Transverse colon (tissue), 4 donors: ENCODE measurements at places on chromosomes 3 and 15. TPM values are rescaled to one million over a fixed set of nuclear protein-coding genes. Genes with fewer than 3 reads are reported as not detected.

- no peaks in the 10 kb centered on the region for H3K36me3 ChIP-seq
- no peak overlapping the region for H3K27ac ChIP-seq
- no peak for DNase-seq
- no peaks in the 10 kb centered on the region for H3K27me3 ChIP-seq
- peaks cover 38% of the 10 kb centered on the region for H3K4me1 ChIP-seq
- H3K4me3 ChIP-seq = no peak overlapping the region
Observed at GRCh38 chr3:71513081-71513480, 70.4 kb downstream of the FOXP1 start.

DNA sequence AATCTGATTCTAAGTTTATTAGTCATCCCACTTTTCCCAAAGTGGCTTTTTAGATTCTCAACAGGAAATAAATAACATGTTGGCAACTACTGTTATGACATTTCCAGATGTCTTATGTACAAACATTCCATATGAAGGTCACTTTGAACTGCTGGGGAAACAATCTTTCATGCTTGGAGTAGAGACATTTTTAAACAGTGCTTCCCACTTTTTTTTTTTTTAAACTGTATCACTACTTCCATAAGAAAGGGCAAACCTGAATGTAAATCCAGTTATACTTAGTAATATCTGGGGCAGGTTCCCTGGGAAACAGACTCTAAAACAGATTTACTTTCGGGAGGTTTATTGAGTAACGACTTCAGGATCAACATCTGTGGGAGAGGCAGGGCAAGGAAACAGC is 473.8 kb downstream of the TAFA4 start:
- no peak overlapping the region for H3K4me3 ChIP-seq
- no peaks in the 10 kb centered on the region for H3K36me3 ChIP-seq
- no peaks in the 10 kb centered on the region for H3K27me3 ChIP-seq
- H3K27ac ChIP-seq = no peak overlapping the region
- no peak for DNase-seq

DNA sequence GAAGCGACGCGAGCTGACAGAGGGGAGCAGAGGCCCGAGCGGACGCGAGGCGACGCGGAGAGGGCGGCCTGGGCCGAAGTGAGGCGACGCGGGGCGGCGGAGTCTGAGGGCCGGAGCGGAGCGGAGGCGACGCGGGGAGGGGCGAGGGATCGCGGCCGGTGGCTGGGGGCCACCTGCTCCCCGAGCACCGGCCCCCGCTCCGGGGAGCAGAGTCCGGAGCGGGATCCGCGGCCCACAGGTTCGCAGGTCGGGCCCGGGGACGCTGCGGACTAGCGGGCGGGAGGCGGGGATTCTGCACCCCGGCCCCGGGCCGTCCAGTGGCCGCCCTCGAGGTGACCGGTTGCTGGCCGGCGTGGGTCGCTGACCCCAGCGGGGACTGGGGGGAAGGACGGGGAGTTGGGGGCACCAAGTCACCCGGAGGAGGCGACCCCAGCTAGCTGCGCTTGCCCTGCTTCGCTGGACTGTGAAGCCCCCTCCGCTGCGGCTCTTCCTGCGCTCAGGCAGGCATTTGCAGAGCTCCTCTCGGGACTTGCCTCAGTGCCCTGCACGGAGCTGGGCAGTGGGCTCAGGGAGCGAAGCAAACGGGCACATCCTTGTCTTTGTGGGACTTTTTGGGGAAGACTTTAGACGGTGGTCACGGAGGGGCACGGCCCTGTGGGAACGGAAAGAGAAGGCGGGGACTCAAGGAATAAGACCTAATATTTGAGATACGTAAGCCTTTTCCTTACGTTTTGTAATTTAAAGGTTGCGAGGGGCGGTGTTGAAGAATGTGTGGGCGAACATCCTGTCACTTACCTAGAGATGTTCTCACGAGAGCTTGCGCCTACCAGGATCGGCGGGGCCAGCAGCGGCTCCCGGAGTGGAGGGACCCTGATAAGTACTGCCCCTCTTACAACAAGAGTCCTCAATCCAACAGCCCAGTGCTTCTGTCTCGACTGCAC is 566 bp downstream of the HMCES start:
- H3K36me3 ChIP-seq = no peaks in the 10 kb centered on the region
- no peaks in the 10 kb centered on the region for H3K27me3 ChIP-seq
- peak overlapping the region; percentile 98 for H3K27ac ChIP-seq

DNA sequence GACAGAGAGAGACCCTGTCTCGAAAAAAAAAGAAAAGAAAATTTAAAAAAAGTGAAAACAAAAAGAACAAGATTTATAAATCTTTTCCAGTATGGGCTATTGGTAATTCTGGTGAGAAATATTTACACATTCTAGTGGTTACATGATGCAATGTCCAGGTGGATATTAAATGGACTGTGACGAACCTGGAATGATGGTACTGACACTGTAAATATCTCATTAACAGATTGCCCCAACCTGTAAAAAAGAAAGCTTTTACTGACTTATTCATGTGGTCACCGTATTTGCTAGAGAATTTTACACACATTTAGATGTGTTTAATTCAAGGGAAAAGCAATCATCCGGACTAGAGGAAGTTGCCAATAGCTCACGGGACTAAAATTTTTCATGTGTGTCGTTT is 162.1 kb upstream of the LRIG1 start:
- H3K27ac ChIP-seq = no peak overlapping the region
- H3K4me1 ChIP-seq = no peaks in the 10 kb centered on the region
- H3K4me3 ChIP-seq = no peak overlapping the region
- H3K36me3 ChIP-seq = no peaks in the 10 kb centered on the region
- DNase-seq = no peak

Gene IGSF10
- 2.4 TPM for total RNA-seq

- H3K4me3 ChIP-seq = no peak overlapping the region
- H3K27ac ChIP-seq = no peak overlapping the region
- no peaks in the 10 kb centered on the region for H3K27me3 ChIP-seq
- H3K4me1 ChIP-seq = no peaks in the 10 kb centered on the region
Observed at GRCh38 chr3:65824166-65824565, 214.6 kb downstream of the MAGI1 start.

- no peak for DNase-seq
- H3K36me3 ChIP-seq = no peaks in the 10 kb centered on the region
- H3K4me1 ChIP-seq = no peaks in the 10 kb centered on the region
- H3K27ac ChIP-seq = no peak overlapping the region
- H3K4me3 ChIP-seq = no peak overlapping the region
Observed at GRCh38 chr15:92316586-92317295, 76.9 kb upstream of the ST8SIA2 start.

DNA sequence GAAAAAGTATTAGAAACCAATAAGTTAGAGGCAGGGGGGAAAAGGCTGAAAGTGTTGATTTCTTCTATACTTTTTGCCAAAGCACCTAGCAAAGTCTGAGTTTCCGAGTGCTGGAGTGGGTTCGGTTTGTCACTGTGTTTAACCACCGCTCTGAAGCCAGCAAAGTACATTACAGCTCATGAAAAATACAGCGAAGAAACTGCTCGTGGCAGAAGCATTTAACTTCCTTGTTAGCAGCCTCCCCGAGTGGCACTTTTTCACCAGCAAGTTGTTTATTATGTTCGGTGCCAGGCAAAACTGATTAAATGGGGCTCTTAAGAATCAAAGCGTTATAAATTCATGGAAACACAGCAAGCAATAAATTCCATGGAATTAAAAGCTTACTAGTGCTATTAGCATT is 313.6 kb downstream of the FOXP1 start:
- H3K4me3 ChIP-seq = no peak overlapping the region
- no peaks in the 10 kb centered on the region for H3K27me3 ChIP-seq
- no peak for DNase-seq
- H3K4me1 ChIP-seq = no peaks in the 10 kb centered on the region
- H3K36me3 ChIP-seq = no peaks in the 10 kb centered on the region
- H3K27ac ChIP-seq = no peak overlapping the region

- no peaks in the 10 kb centered on the region for H3K27me3 ChIP-seq
- H3K36me3 ChIP-seq = no peaks in the 10 kb centered on the region
- no peak for DNase-seq
Observed at GRCh38 chr3:52433996-52434479, 10.9 kb downstream of the SEMA3G start.

Gene PLSCR2
- total RNA-seq = not detected

GRCh38 chr3:17911986-17912760 is 169.7 kb upstream of the TBC1D5 start:
- H3K27ac ChIP-seq = no peak overlapping the region
- DNase-seq = no peak
- H3K4me1 ChIP-seq = peaks cover 6% of the 10 kb centered on the region

- H3K27me3 ChIP-seq = no peaks in the 10 kb centered on the region
- no peak for DNase-seq
- no peaks in the 10 kb centered on the region for H3K36me3 ChIP-seq
- H3K27ac ChIP-seq = no peak overlapping the region
Observed at GRCh38 chr3:111333642-111334041, 208.4 kb upstream of the CD96 start.

DNA sequence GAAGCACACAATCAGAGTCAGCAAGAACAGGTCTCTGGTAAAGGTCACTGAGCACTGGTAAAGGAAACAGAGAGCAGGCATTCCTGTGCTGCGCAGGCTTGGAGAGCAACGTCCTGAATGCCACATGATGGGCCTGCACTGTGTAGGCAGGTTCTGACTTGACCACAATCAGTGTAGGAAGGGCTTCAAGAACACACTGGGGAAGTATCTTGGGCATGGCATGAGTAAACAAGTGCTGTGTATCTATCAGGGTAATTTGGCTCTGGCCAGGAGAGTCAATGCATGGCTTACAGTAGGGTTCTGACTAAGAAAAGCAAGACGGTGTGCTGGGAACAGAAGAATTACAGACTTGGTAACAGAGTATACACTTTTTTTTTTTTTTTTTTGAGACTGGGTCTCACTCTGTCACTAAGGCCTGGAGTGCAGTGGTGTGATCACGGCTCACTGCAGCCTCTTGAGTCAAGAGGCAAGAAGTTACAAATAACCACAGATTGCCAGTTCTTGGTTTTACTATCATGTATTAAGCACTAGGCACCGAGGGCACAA is 30.6 kb downstream of the TBC1D2B start:
- peak overlapping the region; percentile 80 for H3K27ac ChIP-seq
- no peaks in the 10 kb centered on the region for H3K27me3 ChIP-seq
- peak; percentile 42 for DNase-seq

DNA sequence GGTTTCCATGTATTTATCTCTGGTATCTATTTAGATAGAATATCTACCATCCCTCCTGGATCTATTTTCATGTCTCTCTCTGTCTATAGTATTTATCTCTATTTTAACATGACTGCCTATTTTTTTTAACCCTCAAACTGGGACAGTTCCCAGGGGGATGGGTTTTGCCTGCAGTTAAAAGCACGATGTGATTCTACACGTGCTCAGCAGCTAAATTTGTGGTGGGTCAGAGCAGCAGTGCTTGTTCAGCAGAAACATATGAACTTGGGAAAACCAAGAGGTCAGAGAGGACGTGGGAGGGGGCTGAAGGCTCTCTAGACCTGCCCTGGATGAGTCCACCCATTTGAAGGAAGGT is 189.2 kb downstream of the NTRK3 start:
- DNase-seq = no peak
- H3K27ac ChIP-seq = no peak overlapping the region
- H3K4me1 ChIP-seq = no peaks in the 10 kb centered on the region
- H3K27me3 ChIP-seq = no peaks in the 10 kb centered on the region

GRCh38 chr3:109982201-109982600 is 644.9 kb upstream of the DPPA4 start:
- no peaks in the 10 kb centered on the region for H3K4me1 ChIP-seq
- no peak overlapping the region for H3K27ac ChIP-seq

GRCh38 chr15:68733666-68734065 is 87.0 kb downstream of the ANP32A start:
- DNase-seq = no peak
- H3K36me3 ChIP-seq = no peaks in the 10 kb centered on the region
- no peaks in the 10 kb centered on the region for H3K27me3 ChIP-seq
- no peak overlapping the region for H3K4me3 ChIP-seq
- H3K4me1 ChIP-seq = no peaks in the 10 kb centered on the region
- H3K27ac ChIP-seq = no peak overlapping the region

Gene RPL29
- 1,281 TPM for total RNA-seq

DNA sequence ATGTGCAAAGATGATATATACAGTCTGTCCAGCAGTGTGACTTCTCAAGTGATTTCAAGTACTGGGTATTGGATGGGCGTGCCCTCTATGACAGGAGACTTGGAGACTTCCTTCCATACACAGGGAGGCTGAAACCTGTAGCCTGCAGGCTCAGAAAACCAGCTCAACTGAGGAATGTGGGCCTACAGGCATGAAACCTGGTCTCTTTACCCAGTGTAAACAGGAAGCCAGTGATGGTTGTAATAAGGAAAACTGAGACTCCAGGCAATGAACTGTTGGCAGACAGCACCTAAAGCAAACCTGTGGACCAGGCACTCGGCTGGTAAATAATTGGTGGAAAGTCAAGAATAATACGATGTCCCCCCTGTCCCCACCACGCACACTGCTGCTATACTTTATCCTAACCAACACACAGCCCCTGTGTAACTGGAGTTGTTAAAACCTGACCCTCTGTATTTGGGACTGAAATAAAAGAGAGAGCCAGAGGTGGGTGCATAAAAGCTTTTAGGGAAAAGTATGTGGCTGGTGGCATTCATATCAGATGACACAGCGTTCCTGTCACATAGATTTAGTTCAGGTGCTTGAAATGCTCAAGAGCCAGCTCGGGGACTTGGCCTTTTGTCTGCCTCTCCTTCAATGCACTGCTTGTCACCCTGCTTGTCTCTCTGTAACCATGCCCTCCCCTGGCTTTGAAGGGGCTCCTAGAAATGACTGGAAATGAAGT is 144.7 kb downstream of the TPRG1 start:
- peak overlapping the region; percentile 72 for H3K27ac ChIP-seq
- no peaks in the 10 kb centered on the region for H3K27me3 ChIP-seq
- DNase-seq = peak; percentile 65
- H3K4me3 ChIP-seq = no peak overlapping the region

GRCh38 chr3:40768046-40768445 is 243.3 kb downstream of the ZNF621 start:
- no peak overlapping the region for H3K27ac ChIP-seq
- H3K36me3 ChIP-seq = no peaks in the 10 kb centered on the region
- H3K4me3 ChIP-seq = no peak overlapping the region
- no peaks in the 10 kb centered on the region for H3K27me3 ChIP-seq
- no peak for DNase-seq
- H3K4me1 ChIP-seq = peaks cover 17% of the 10 kb centered on the region

GRCh38 chr3:147688868-147689267 is 279.7 kb downstream of the ZIC1 start:
- no peaks in the 10 kb centered on the region for H3K4me1 ChIP-seq
- no peaks in the 10 kb centered on the region for H3K27me3 ChIP-seq
- no peak overlapping the region for H3K4me3 ChIP-seq
- H3K36me3 ChIP-seq = no peaks in the 10 kb centered on the region
- no peak for DNase-seq

- H3K4me1 ChIP-seq = no peaks in the 10 kb centered on the region
- H3K27ac ChIP-seq = no peak overlapping the region
- no peaks in the 10 kb centered on the region for H3K36me3 ChIP-seq
- H3K27me3 ChIP-seq = no peaks in the 10 kb centered on the region
- no peak overlapping the region for H3K4me3 ChIP-seq
Observed at GRCh38 chr15:67017311-67017710, 48.1 kb upstream of the SMAD3 start.

DNA sequence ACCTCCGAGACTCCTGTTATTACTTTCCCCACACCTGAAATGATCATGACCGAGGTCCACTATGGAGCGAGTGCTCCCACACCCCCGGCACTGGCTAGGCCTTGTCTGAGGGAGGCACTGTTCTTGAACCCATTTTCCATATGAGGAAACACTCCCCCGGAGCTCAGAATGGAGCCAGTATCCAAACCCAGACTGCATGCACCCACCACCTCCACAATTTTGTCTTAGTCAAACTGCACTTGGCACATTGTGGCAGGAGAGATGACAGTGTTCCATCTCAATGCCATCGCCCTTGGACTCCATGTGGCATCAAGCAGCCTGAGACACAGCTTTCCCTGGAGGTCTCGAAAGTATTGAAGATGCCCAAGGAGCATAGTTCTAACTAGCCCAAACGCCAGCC is 154.1 kb downstream of the NUP210 start:
- H3K4me3 ChIP-seq = no peak overlapping the region
- H3K4me1 ChIP-seq = no peaks in the 10 kb centered on the region
- H3K27me3 ChIP-seq = peaks cover 2% of the 10 kb centered on the region
